ENCODE measurements at places on chromosomes 4 and X.
A peak's percentile ranks its signal among the peaks of the same experiment; 100 is the strongest.

DNA sequence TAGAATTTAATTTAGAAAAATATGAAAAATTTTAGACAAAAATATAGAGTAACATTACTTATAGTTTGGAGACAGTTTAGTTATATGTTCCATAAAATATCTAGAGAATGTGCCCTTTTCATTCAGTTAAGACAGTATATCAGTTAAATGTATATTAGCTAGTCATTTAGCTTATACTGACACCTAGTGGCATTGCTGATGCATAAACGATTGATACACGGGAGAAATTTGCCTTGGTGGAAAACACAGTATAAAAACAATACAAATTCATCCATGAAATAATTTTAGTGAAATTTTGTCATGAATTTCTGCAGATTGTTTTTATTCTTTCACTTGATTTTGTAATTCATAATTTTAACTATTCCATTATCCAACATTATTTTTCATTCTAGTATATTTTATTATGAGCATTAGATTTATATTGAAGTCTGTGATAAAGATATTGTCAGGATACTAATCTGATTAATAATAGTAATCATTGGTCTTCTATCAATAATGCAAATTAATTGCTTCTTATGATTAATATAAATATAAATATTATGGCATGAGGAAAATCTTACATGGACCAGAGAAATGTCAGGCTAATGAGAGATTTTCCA, 219.0 kb downstream of the TLL1 start:
- DNase-seq = peak; percentile 90

GRCh38 chr4:174120446-174121295, 162.8 kb downstream of the FBXO8 start:
- DNase-seq = peak; percentile 95

DNA sequence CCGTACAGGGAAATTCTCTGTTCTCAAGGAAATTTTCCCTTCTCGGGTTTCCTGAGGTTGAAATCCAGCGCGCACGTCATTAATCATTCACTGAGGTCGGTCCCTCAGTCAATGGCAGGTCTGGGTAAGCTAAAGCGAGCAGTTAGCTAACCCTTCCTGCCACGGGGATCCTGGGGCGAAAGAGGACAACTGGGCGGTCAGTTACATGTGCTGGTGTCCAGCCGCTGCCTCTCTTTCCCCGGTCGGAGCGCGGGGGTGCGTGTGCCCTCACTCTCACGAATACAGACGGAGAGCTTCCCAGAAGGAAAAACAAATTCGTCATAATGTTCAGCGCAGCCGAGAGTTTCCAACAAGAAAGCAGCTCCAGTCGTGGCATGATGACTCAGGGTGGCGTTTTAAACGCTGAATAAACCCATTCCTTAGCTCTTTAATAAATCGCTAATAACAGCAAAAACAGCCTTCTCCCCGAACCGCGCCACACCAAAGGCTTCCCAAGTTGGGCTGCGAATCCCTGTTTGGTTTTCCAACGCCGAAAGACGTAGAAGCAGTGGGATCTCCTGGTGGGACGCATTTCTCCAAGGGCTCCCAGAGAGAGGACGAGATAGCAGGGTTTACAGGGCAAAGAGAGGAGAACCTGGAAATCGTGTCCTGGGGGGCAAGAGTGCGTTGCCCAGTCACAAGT, 752 bp upstream of the FGF5 start:
- DNase-seq = no peak

- no peak for DNase-seq
These were observed 5.1 kb upstream of the DGAT2L6 start for GRCh38 chrX:70172221-70172620.

DNA sequence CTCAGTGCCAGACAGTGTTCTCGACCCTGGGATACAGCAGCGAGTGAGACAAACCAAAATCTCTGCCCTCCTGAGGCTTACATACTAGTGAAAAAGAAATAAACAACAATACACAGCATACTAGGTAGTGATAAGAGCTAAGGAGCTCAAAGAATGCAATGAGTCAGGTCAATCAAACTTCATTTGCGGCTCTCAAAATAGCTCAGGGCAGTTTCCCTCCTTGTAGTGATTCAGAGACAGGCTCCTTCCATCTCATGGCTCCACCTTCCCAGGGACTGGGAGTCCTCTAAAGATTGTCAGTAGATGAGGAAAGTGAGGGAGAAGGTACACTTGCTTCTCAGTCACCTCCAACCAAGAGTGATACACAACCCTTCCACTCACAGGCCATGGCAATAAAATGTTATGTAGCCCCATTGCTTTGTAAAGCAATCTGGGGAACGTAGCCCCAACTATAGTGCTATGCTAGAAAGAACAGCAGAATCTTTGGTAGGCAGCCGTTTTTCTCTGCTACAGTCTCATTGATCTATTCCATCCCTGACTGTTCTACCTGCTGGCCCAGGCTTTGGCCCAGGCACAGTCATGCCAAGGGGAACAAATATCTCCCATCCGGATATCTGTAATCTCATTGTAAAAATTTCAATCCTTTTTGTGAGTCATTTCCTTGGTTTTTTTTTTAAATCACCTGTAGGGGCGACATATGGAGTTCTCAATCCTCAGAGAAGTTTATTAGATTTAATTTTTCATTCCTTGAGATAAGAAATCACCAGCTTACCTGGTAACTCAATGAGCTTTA, 183.1 kb upstream of the S100G start:
- no peak for DNase-seq

GRCh38 chr4:10456595-10457254, 501 bp downstream of the ZNF518B start:
- DNase-seq = peak; percentile 75

- no peak for DNase-seq
These were observed 42.2 kb upstream of the PTCHD1 start for GRCh38 chrX:23292354-23292987.

GRCh38 chrX:129618997-129619396, 35.8 kb downstream of the APLN start:
- DNase-seq = no peak

GRCh38 chrX:66163849-66164411, at the start of gene HEPH:
TSS of gene HEPH (plus strand) at chrX:66164247. CDS start at chrX:66170571, 6,324 bp downstream.
- DNase-seq = peak; percentile 64

DNA sequence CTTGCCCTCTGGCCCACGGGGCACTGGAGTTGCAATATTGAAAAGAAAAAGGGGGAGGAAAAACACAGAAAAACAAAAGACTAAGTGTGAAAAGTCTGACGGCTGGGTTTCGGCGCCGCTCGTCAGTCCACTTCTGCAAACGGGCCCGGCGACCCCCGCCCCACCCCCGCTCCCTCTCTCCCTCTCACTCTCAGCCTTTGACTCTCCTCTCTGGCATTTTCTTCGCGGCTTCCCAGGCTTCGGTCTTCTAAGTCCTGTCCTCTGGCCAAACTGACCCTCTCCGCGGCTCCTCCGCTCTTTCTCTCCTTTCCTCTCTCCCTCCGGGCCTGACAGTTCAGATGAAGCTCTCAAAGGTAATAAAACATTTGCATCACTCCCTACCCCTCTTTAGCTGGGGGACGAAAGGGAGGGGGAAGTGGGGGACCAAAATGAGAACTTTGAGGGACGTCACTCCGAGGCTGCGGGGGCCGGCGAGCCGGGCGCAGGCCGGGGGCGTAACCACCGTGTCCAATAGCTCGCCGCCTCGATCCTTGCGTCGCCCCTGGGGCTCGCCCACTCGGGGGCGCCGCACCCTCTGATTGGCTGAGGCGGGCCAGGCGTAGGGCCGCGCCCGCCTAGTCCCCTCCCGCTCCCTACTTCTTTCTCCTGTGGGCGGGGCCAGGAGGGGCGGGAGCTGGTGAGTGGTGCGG, at the start of gene NKX6-1:
Gene NKX6-1 (minus strand): TSS at position 358 of the 689 bp plus-strand sequence. CDS start 1,064 bp downstream, outside the sequence.
- no peak for DNase-seq

DNA sequence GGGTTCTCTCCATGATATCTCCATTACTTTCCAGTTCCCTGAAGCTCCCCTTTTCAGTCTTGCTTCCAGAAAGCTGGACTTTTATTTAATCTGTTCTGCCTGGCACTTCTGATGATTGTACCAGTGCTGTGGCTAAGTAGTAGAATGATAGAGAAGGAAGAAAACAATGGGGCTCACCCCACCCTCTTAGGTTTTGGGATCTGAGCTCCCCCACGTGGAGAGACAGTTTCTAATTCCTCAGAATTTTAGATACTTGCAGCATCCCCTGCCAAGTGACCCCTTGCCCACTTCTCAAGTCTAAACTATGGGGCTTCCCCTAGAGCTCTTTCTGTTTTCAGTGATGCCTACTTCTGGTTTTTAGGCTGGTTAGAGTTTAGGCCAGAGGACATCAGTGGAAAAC, 73.9 kb downstream of the GC start:
- DNase-seq = no peak

DNA sequence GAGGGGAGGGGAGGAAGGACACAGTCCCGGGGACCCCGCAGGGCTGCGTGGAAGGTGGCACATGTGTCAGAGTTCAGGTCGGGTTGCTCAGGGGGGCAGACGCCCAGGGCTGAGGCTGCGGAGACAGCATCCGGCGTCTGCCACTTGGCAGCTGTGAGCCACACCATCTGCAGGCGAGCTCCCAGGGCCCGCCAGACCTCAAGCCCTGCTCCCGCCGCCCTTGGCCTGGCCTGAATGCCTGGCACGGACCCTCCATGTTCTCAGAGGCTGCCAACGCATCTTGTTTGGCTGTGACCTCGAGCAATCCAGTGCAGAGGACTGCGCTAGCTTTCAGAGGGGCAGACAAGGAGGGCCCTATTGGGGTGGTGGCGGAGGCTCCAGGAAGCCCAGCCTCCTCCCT, 5.1 kb downstream of the BGN start:
- DNase-seq = no peak

GRCh38 chr4:161949946-161950725, 213.7 kb downstream of the FSTL5 start:
- no peak for DNase-seq

DNA sequence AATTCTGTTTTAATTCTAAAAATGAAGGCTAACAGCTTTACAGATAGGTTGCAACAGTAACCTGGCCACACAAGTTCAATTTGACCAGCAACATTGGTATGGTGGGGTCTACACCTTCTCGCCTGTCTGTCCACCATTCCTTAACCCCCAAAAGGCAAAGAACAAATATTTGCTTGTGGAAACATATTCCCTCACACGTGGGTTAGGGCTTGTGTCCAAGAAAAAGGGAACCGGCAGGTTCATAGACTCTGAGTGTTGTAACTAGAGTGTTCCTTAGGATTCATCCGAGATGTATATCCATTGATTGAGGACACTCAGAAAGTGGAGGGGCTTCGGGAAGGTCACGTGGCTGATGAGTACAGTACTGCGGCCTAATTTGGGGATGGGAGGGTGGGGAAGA, 54.1 kb downstream of the C4orf51 start:
- no peak for DNase-seq

GRCh38 chrX:98962996-98963395, 1447.1 kb downstream of the PCDH19 start:
- DNase-seq = no peak

- DNase-seq = no peak
These were observed 142.9 kb upstream of the SLC4A4 start for GRCh38 chr4:71195924-71196323.

- no peak for DNase-seq
These were observed 364.9 kb downstream of the ZNF674 start for GRCh38 chrX:46180258-46180687.

DNA sequence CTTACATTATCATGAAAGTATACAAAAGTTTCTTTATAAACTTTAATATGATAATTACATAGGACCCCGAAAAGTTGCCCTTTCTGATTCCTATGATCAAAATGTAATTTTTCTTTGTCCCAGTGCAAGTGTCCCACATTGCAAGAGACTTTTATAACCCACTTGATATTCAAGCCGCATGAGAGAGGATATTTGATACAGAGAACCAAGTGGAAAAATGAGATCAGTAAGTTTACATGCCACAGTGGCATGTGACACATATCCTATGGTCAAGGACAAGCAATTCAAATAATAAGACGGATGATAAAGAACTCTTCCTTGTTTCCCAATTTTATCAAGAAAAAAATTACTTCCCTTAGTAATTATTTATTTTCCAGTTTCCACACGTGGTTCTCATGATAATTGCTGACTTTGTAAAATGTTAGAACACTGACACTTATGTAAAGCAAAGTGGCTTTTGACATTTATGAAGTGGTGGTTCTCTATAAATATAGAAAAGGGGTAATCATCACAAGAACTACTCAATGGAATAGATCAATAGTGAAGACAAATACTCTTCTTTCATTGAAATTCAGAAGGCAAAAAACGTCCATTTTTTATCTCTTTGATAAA, 273.7 kb upstream of the NOCT start:
- no peak for DNase-seq

DNA sequence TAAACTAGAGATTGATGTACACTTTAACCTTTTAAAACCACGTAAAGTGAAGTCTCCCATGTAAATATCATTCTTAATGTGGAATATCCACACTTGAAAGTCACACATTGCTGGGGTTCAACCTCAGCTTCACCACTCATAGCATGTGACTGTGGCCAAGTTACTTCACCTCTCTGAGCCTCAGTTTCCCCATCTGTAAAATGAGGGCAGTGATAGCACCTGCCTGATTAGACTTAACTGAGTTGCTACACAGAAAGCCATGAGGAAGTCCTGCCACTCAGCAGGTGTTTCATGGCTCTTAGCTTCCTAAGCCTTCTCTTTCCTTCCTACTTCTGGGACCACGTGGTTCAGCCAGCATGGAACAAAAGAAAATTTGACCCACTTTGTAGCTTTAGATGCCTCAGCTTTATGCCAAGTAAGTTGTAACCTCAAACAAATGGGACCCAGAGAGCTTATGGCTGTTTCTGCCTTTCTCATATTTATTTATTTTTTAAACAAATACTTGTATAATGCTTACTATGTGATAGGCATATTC, 277.3 kb upstream of the KLF3 start:
- no peak for DNase-seq

GRCh38 chr4:22456291-22456690, 59.6 kb downstream of the ADGRA3 start:
- no peak for DNase-seq

GRCh38 chr4:133638751-133639150, 489.7 kb downstream of the PCDH10 start:
- no peak for DNase-seq

- no peak for DNase-seq
These were observed 46.3 kb downstream of the ATP10D start for GRCh38 chr4:47531241-47531953.

DNA sequence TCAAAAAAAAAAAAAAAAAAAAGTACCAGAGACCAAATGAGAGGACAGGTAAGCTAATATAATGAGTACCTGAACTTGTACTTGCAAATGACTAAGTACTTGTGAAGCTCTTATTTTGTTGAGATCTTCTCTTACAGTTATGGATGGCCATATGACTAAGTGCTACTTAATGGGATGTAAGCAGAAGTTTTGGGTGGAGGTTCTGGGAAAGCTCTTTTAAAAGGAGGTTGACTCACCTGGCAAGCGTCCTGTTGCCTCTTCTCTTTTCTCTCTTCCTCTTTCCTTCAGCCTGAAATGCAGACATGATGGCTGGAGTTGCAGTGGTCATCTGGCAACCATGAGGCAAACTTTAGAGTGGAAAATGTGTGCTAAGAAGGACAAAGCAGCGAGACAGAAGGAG, 36.9 kb upstream of the MED14 start:
- no peak for DNase-seq

GRCh38 chr4:27048429-27049238, 188.0 kb downstream of the STIM2 start:
- DNase-seq = peak; percentile 36

DNA sequence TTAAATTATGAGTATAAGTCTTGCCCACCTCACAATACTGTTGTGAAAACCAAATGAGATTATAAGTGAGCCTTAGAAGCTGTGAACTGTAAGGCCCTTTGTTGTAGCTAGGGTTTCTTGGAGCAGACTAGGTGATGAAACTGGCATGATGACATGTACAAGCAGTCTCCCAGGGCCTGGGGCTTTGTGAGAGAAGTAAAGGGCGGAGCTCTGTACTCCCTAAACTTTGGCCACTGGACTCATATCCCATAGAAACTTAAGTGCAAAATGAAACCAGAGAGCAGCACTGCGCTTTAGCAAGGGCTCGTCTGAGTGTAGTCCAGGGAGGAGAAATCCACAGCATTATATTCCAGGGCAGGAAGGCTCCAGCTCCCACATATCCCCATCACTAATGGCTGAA, 385.6 kb upstream of the FGF16 start:
- no peak for DNase-seq
